Activated naive CD4-positive, alpha-beta T cell treated with anti-CD3 and anti-CD28 coated beads, Interleukin-2, amount 50 U/mL, for 16 hours (primary cell): ENCODE measurements at places on chromosomes 7 and 10.

DNA sequence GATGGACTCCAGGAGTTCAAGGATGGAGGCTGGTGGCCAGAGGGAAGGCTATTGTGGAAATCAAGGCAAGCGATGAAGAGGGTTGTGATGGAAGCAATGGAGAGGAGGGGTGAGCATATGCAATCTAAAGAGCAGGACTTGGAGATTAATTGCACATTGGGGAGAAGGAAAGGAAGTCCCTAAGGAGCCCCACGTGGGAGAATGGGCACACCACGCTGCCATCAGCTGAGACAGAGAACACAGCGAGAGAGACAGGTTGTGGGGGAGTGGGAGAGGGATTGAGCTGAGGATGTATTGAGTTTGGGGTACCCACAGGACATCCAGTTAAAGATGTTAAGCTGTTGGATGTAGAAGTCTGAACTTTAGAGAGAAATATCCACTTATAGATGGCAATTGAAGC is 73.6 kb downstream of the TMEM178B start:
- DNase-seq = no peak

- DNase-seq = no peak
Measured at GRCh38 chr7:128456255-128456725, 612 bp downstream of the HILPDA start.

DNA sequence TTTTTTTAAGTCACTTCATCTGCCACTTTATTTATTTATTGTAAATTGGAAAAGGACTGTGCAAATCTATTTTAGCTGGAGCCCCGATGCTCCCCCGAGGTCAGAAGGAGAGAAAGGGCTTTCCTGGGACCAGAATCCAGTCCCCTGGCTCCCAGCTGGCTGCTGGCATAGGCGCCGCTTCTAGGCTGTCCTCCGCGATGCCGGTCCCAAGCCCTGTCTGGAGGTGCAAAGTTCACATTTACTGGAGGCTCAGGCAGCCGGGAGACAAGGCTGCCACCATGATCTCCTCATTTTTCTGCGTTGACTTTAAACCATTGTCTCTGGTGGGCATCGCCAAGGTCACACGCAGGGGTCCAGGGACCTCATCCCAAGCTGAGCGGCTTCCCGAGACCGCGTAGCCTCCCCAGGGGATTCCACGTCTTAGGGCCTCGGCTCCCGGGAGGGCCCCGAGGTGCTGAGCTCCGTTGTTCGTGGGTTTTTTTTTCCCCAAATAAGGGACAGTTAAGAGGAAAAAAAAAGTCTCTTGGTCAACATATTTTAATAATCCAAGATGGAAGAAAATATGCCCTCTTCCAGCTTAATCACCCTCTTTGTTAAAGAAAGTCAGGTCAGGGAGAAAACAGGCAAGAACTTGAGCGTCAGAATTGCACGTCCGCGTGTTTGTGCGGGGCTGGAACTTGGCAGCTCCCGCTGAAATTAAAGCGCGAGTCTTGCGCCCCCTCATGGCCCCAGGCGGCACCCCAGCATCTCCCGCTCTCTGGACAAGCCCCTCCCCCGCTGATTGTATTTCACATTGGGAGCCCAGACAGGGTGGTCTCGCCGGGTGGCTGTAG is 11.9 kb downstream of the RGR start:
- DNase-seq = peak; percentile 54

DNA sequence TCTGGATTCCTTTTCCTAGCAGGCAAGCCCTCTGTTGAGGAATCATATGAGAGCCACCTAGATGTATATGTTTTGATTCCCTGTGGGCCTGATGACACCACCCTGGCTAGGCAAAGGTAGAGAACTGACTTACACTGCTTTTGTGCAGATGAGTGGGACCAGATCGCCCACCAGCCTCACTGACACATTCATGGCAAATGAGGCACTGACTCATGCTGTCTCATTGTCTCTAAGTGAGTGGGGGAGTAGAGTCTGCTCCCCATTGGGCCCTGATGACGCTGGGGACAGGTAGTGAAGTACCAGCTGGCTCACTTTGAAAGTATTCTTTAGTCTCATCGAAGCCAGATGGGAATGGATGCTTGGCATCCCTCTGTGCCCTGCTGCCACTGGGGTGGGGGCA is 326.3 kb downstream of the ABCA13 start:
- DNase-seq = no peak

- peak; percentile 50 for DNase-seq
Measured at GRCh38 chr7:128869138-128869943, 6.7 kb downstream of the ATP6V1F start.

DNA sequence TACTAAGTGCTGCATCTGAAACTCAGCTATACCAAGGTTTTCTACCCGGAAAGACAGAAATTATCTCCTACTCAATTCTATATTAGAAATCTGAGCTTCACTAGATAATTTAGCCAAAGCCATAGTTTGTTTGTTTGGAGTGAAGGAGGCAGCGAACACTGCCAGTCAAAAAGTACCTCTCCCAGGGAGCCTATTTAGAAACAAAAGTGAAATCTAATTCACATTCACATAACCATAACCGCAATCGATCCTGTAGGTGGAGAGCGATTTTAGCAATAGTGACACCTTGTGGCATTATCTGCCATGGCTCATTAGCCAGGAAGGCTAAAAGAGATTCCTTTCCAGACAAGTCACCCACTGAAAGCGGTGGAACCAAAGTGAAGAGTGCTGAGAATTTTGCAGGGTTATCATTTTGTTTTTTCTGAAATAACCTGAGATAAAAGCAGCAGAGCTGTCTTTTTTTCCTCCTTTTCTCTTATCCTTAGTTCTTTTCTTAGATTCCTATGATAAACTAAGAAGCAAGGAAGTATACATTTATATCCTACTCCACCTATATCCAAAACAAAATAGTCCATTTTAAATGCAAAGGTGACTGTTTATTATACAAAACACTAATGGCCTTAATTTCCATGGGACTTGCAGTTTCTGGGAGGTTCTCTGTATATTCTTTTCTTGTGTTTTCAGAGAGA is 83.7 kb upstream of the BET1 start:
- peak; percentile 20 for DNase-seq

GRCh38 chr7:124106575-124106974 is 73.7 kb upstream of the TMEM229A start:
- DNase-seq = no peak

GRCh38 chr7:42485301-42485766 is 248.3 kb upstream of the GLI3 start:
- no peak for DNase-seq

DNA sequence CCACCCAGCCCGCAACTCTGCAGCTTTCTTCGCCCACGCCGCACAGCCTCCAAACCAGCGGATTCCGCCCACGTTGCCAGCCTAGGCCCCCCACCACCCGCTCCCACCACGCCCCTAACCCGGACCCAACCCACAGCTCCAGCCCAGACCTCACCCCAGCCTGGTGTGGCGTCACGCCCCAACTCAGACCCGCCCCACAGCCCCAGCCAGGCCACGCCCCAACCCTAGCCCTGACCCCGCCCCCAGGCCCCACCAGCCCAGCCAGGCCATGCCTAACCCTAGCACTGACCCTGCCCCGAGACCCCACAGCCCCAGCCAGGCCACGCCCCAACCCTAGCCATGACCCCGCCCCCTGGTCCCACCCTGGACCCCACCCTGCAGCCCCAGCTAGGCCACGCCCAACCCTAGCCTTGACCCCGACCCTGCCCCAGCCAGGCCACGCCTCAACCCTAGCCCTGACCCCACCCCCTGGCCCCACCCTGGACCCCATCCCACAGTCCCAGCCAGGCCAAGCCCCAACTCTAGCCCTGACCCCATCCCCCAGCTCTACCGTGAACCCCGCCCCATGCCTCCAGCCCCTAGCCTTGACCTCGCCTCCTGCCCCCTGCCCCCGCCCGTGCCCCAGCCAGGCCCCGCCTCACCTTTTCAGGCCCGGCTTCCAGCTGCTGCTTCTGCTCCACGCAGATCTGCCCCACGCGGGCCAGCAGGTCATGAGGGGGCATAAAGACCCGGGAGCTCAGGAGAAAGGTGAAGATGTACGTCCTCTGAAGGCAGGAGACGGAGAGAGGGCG is 64.0 kb downstream of the RASGEF1A start:
- peak; percentile 37 for DNase-seq

DNA sequence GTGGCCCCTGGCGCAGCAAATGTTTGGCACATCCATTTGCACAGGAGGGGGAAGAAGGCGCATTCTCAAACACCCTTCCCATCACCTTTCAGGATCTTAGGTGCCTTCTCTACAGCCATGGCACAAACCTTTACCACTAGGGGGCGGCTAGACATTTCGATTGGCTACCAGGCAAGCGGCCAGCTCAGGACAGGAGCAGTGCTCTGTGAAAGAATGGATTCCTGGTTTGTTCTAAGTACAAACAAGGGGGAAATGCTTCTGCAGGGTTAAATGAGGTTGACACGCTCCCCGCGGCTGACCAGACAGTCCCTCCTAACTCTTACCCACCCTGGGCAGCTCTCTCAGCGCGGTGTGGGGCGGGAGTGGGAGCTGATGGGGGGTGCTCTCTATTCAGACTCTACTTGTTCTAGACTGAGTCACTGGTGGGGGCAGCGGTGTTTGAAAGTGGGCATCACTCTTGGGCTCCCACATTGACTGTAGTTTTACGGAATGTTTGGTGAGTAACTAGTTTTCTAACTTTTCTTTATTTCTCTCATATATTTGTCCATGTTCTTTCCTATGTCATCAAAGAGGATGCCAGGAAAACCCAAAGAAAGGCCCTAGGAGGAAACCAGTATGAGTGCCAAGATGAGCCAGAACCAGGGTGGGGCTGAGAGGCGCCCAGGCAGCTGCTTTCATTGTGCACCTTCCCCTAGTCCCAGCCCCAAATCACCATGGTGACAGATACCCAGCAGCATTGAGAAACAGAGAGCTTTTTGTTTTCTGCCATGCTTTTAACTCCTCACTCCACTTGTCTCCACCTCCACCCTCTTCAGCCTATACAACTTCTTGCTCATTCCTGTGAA is 61.4 kb upstream of the GPR158 start:
- no peak for DNase-seq

- DNase-seq = no peak
Measured at GRCh38 chr7:104225451-104225850, 17.6 kb upstream of the ORC5 start.

GRCh38 chr7:91435381-91436059 is 171.3 kb downstream of the FZD1 start:
- no peak for DNase-seq

- DNase-seq = no peak
Measured at GRCh38 chr10:19451937-19452336, 364.3 kb upstream of the PLXDC2 start.

DNA sequence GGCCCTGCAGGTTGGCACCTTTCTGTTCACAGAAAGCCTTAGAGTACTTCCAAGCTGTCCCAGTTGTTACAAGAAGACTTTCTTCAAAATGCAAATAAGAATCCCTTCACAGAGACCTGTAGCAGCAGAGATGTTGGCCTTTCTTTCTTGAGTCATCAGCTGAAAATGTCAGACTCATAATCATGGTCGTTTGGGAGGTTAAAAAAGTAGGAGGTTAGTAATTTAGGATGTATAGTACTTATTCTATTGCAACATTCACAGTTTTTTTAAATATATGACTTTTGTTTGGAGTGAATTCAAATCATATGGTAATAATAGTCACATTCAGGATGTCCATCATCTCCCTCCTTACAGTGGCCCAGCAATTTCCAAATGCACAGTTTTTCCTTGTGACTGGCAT is 223.9 kb upstream of the GLI3 start:
- no peak for DNase-seq

GRCh38 chr10:110268971-110269370 is 35.7 kb downstream of the SMNDC1 start:
- DNase-seq = no peak

DNA sequence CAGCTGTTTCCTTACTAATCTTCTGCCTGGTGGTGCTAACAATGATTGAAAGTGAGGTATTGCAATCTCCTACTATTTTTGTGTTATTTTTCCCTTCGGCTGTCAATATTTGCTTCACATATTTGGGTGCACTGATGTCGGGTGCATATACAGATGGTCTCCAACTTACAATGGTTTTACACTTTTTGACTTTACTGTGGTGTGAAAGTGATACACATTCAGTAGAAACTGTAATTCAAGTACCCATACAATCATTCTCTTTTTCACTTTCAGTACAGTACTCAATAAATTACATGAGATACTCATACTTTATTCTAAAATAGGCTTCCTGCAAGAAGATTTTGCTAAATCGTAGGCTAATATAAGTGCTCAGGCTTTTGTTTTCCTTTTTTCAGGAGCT is 73.2 kb downstream of the RNF216 start:
- DNase-seq = no peak

- DNase-seq = no peak
Measured at GRCh38 chr7:22809902-22810642, 12.6 kb downstream of the TOMM7 start.

GRCh38 chr10:112335868-112336265 is 38.0 kb upstream of the ACSL5 start:
- DNase-seq = no peak

GRCh38 chr10:76991621-76992020 is 646.0 kb downstream of the KCNMA1 start:
- no peak for DNase-seq

DNA sequence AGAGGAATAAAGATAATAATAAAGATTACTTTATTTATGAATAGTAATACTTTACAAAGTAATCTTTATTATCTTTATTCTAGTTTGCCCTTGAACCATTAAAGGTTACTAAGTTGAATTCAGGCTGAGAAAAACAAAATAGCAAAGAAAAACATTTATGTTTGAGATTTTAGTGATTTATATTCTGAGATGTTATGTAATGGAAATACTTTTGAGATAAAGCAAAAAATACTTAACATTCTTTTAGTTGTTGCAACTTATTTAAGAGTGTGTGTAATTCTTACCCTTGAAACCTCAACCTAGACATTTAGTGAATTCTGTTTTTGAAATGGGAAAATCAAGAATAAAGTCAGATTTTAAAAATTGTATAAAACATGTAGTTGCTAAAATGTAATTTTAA is 40.0 kb downstream of the MINPP1 start:
- no peak for DNase-seq

GRCh38 chr7:47683485-47683898 is 101.6 kb upstream of the TNS3 start:
- DNase-seq = no peak

DNA sequence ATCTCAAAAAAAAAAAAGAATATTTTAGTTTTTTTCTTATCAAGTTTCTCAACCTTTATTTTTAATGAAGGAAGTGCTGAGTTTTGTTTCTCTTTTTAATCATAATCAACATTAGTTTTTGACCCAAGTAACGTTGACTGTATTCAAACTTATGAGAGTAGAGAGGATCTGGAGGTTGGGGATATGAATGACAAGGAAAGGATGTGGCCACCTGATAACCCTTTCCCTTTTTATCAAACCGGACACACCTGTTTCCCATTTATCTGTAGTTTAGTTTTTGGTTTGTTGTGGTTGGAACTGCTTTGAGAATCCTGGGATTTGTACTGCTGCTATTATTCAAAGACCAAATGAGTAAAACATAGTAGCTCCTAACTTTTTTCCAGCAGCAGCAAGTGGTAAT is 38.6 kb downstream of the HACD1 start:
- no peak for DNase-seq

GRCh38 chr10:104630731-104631130 is 10.4 kb upstream of the SORCS3 start:
- no peak for DNase-seq

GRCh38 chr10:25492040-25492439 is 317.2 kb downstream of the GPR158 start:
- DNase-seq = no peak
